ENCODE measurements at places on chromosomes 1 and 21. TPM values are rescaled to one million over a fixed set of nuclear protein-coding genes. Genes with fewer than 3 reads are reported as not detected.

DNA sequence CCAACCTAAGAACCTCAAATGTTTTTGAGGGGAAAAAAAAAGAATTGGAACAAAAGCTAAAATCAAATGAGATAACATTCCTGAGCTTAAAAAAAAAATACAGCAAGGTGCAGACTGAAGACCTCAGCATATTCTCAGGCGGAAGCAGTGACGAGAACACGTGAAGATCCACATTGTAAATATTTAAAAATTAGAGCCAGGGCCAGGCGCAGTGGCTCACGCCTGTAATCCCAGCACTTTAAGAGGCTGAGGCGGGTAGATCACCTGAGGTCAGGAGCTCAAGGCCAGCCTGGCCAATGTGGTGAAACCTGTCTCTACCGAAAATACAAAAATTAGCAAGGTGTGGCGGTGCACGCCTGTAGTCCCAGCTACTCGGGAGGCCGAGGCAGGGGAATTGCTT is 15.7 kb downstream of the TFB2M start:
- no peaks in the 10 kb centered on the region for H3K4me1 ChIP-seq
- peaks cover 75% of the 10 kb centered on the region for H3K36me3 ChIP-seq
- DNase-seq = no peak
- no peak overlapping the region for H3K27ac ChIP-seq
- no peaks in the 10 kb centered on the region for H3K27me3 ChIP-seq
- no peak overlapping the region for H3K4me3 ChIP-seq

- H3K4me3 ChIP-seq = no peak overlapping the region
- DNase-seq = no peak
- H3K36me3 ChIP-seq = no peaks in the 10 kb centered on the region
- no peaks in the 10 kb centered on the region for H3K4me1 ChIP-seq
- no peak overlapping the region for H3K27ac ChIP-seq
- H3K27me3 ChIP-seq = no peaks in the 10 kb centered on the region
Observed at GRCh38 chr1:247845693-247846017, 4.0 kb upstream of the OR11L1 start.

The OR2G6 gene
- total RNA-seq = not detected

DNA sequence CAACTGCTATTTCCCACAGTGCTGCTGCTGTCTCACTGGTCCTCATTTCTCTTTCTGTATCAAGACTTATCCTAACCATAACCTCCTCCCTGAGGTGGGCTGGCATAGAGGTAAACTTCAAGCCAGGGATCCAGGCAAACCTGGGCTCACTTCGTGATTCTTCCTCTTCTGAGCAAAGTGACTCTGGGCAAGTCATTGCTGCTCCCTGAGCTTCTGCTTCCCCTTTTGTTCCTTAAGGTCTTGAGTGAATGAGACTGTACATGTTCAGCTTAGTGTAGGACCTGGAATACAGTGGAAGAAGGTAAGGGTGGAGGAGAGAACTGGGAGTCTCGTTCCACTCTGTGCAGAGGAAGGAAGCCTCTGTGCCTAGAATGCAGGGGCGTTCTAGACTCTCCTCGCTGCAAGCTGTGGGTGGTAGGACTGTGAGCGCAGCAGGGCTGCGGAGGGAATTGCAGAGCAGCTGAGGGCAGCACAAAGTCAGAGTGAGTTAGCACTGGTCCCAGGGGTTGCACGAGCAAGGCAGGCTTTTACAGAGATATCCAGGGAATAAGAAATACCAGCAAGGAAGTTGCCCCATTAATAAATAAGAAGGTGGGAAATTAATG is 11.4 kb upstream of the ERI3 start:
- no peaks in the 10 kb centered on the region for H3K36me3 ChIP-seq
- H3K4me3 ChIP-seq = no peak overlapping the region
- no peaks in the 10 kb centered on the region for H3K4me1 ChIP-seq
- H3K27me3 ChIP-seq = no peaks in the 10 kb centered on the region

GRCh38 chr1:5001466-5001865 is 347.1 kb downstream of the AJAP1 start:
- H3K27me3 ChIP-seq = no peaks in the 10 kb centered on the region
- no peaks in the 10 kb centered on the region for H3K4me1 ChIP-seq
- H3K27ac ChIP-seq = no peak overlapping the region

DNA sequence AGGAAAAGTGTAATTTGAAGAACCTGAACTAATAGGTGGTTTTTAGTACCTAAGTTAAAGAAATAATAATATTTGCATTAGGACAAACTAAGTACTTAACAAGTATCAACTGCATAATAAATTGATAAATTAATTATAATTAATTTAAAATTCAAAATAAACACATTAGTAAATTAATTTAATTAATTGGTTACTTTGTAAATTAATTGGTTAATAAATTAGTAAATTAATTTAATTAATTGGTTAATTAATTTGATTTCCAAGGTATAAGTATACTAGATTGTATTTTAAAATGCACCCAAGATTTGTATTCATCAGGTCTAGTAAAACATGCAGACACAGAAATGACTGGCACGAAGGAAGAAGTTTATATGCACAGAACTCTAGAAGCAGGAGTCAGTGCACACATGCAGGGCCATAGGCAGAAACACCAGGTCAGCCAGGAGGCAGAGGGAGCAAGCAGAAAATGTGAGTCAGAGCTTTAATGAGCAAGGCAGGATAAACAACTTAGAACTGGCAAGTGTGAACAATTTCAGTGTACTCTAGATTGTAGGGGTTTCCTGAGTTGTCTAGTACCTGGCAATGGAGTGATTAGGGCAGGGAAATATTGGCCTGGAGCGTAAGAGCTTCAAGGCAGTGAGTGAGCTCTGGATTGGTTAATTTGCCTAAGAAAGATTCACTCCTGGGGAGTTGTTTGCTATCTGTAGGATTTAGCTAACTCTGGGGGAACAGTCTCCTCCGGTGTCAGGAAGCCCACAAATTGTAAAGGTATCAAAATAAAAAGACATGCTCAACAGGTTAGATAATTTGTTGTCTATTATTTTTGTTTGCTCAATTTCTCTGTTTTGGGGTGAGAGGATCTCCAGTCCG is 665.7 kb downstream of the MRPL39 start:
- H3K36me3 ChIP-seq = no peaks in the 10 kb centered on the region
- no peak for DNase-seq
- no peak overlapping the region for H3K4me3 ChIP-seq
- peaks cover 11% of the 10 kb centered on the region for H3K4me1 ChIP-seq

- no peak overlapping the region for H3K4me3 ChIP-seq
- DNase-seq = no peak
- no peaks in the 10 kb centered on the region for H3K4me1 ChIP-seq
- H3K36me3 ChIP-seq = no peaks in the 10 kb centered on the region
- H3K27ac ChIP-seq = no peak overlapping the region
Observed at GRCh38 chr1:198773030-198773429, 134.2 kb downstream of the PTPRC start.

DNA sequence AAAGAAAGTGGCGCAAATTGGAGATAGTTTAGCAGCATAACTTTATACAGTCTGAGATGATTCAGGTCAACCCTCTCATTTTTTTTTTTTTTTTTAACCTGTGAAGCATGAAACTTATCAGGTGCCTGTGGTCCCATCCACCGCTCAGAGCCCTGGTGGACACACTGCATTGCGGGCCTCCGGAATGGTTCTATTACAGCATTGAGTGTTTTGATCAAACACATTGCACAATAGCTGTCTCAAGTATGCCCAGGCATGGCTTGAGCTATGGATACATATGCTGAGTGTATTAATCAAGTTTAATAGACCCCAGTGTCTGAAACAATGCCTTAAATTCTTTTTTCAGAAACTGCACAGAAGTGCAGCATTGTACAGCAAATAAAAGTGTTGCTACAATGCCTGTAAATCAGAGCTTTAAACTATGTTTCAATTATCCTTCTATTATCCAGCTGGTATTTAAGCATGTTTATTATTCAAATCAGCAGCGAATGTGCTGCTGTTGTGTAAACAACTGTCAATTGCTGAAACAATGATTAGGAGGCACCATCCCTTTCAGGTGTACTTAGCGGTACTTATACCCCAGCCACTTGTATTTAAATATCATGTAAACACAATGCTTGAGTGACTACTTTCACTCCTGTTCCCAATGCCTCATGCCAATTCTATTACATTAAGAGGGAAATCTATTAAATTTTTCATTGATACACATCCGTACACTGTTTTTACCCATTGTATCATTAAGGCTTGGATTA is 456.6 kb downstream of the RPS6KC1 start:
- no peak overlapping the region for H3K27ac ChIP-seq
- no peaks in the 10 kb centered on the region for H3K27me3 ChIP-seq
- H3K4me1 ChIP-seq = no peaks in the 10 kb centered on the region
- peak; percentile 77 for DNase-seq
- no peak overlapping the region for H3K4me3 ChIP-seq

DNA sequence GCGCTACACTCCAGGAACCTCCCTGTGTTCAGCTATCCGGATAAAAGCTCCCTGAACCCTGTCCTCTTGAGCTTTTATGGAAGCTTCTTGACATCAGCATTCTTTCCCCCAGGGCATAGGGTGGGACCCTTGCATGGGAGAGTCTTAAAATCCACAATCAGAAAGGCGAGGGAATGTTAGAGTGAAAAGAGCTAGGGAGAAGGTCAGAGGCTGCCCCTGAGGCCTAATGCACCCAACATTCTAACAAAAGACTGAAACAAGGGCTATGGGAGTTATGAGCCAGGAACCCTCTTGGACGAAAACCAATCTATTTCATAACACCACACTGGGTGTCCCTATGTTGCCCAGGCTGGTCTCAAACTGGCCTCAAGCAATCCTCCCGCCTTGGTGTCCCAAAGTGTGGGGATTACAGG is 36.7 kb downstream of the NEK2 start:
- no peaks in the 10 kb centered on the region for H3K27me3 ChIP-seq
- H3K4me1 ChIP-seq = peaks cover 5% of the 10 kb centered on the region
- no peak for DNase-seq
- no peak overlapping the region for H3K27ac ChIP-seq
- H3K4me3 ChIP-seq = no peak overlapping the region
- no peaks in the 10 kb centered on the region for H3K36me3 ChIP-seq

- H3K4me1 ChIP-seq = no peaks in the 10 kb centered on the region
- no peak for DNase-seq
- no peak overlapping the region for H3K27ac ChIP-seq
- no peaks in the 10 kb centered on the region for H3K27me3 ChIP-seq
Observed at GRCh38 chr1:31869449-31869848, 53.6 kb upstream of the SPOCD1 start.

The LPAR3 gene
- not detected for total RNA-seq

DNA sequence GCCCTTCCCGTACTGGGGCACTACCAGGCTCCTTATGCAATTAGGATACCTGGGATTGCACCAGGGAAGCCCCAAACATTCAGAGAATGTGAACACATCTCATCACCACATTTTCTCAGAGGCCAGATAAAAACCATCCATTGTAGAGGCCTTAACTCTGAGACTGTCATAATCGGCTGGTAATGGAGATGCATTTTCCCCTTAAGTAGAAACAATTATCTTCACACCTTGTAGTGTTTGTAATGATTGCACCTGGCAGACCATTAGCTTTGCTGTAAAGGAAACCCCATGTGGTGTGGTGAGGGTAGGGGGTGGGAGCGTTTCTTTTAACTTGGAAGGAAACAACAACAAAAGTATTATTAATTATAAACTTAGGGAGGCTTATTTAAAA is 90.0 kb upstream of the TLR5 start:
- DNase-seq = no peak
- H3K4me1 ChIP-seq = peaks cover 21% of the 10 kb centered on the region
- H3K4me3 ChIP-seq = no peak overlapping the region
- peak overlapping the region; percentile 62 for H3K27ac ChIP-seq
- H3K36me3 ChIP-seq = no peaks in the 10 kb centered on the region

The MTMR11 gene
- total RNA-seq = 9.9 TPM

- H3K4me1 ChIP-seq = no peaks in the 10 kb centered on the region
- no peak for DNase-seq
Observed at GRCh38 chr1:207698822-207699483, 52.9 kb upstream of the CD46 start.

The CADM3 gene
- 24.7 TPM for total RNA-seq

The CAPN9 gene
- not detected for total RNA-seq

All from esophagus muscularis mucosa (tissue), 4 donors.